ENCODE measurements at places on chromosomes 2 and 18.

DNA sequence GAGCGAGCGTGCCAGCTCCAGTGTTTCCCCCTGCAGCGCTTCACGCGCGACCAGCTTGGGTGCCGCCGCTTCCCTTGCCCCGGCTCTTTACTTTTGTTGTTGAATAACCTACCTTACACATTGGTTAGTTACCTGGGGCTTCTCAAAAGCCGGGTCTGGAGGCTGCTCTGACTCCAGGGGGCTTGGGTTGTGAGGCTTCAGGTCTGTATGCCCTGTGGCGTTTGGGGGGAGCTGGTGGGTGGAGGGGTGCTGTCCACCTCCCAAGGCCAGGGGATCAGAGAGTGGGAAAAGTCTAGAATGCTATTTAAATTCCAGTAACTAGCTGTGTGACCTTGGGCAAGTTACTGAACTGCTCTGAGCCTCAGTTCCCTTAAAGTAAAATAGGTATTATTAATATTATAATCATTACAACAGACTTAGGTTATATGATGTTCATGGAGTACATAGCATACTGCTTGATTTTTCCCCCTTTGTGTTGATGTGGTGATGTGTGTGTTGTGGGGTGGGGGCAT is 770 bp downstream of the LYPD6B start:
- no peak for DNase-seq

GRCh38 chr18:78295262-78295661 is 684.4 kb upstream of the SALL3 start:
- no peak for DNase-seq

GRCh38 chr2:61662990-61663389 is 124.8 kb upstream of the XPO1 start:
- peak; percentile 28 for DNase-seq

DNA sequence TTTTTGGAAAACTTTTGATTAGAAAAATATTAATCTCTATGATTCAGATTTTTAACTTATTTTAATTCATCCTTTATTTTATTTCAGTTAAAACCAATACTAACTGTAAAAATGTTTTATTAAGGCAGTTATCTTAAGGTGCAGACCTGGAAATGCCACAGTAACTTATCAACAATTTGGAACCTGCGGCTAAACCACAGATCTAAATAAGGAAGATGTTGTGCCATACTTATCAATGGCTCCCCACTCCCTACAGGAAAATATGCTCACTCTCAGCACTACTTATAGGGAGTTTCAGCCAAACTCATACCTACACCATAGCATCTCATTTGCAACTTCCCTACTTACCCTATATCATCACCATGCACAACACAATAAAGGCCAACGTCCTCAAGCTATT is 226.9 kb upstream of the KYNU start:
- DNase-seq = no peak

GRCh38 chr18:35171315-35171987 is 69.4 kb upstream of the ZNF397 start:
- DNase-seq = peak; percentile 4

DNA sequence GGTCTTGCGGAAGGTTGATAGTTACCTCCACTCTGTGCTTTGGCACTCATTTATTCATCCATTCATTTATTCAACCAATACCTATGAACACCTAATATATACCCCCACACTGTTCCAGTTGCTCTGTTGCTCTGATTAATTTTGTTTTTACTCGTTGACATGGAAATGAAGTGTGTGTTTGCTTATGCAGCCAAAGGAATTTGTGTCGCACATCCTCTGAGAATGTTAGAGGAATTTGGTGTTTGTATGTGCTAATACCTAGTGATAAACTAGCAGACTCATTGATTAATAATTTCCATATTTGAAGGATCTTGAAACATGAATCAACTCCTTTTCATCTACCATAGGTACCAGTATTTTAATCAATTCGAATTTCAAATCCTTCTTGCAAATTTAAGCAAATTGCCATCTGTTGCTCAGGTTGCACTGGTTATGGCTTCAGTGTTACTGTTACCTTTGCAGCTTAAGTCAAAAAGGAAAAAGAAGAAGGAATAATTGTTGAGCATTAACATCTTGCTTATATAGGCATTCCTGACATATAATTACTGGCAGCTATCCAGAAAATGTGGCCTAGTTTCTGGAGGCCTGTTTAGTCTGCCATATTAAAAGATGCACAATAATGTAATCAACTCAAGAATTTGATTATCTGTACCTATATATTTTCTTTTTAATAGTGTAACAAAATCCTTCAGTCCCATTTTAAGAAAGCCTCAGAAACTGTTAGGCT is 25.7 kb upstream of the CRIM1 start:
- peak; percentile 51 for DNase-seq

- DNase-seq = peak; percentile 44
These were observed 65.1 kb upstream of the TMEM17 start for GRCh38 chr2:62570861-62571698.

- no peak for DNase-seq
These were observed 33.2 kb downstream of the RBKS start for GRCh38 chr2:27856956-27857355.

DNA sequence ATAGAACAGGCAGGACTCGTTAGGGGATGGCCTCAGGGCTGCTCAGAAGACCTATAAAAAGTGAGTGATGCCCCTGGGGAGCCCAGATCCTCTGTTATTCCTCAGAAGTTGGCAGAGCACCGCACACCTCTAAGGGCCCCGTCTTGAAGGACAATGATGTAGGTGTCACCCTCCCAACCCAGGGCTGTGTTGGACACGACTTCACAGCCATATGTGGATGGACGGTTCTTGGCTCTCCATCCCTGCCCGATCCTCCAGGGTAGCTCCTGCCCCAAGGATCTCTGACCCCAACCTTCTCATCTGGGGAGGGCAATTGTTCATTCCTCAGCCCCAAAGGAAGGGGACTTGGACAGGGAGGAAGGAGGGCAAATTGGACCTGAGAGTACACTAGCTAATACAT is 246.1 kb downstream of the DYSF start:
- DNase-seq = no peak

GRCh38 chr2:20487392-20488174 is 40.7 kb downstream of the RHOB start:
- DNase-seq = peak; percentile 31

DNA sequence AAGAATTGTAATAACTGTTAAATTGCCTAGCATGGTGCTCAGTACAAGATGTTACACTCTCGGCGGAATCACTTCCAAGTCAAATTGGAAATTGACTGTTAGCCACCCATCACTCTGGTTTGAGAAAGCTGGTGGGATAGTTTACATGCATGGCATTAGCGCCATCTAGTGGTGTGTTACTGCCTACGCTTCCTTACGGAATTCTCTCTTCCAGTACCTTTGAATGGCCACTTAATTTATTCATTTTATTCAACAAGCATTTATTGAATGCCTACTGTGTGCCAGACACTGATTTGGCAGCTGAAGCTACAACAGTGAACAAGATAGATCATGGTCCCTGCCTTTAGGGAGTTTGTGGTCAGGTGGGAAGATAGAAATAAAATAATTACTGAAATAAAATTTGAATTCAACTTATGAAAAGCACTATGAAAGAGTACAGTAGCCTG is 171.2 kb downstream of the TMEM247 start:
- peak; percentile 90 for DNase-seq

DNA sequence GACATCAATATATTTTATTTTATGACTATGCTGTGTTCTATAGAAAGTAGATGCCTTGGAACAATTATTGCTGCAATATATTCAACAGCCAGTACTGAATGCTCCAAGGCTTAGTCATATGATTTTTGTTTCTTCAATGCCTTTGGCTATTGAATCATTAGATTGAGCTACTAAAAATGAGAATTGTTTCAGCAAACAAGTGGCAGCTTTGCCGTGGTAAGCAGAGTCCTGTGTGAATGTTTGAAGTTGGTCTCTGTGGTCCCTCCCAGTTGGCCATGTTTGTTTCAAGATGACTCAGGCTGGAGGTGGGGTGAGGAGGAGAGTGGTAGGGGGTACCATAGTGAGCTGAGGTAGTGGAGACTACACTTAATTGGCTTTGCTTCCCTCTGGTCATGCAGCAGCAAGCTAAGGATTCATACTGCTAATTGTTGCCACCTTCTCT is 198.6 kb upstream of the EPAS1 start:
- peak; percentile 84 for DNase-seq

DNA sequence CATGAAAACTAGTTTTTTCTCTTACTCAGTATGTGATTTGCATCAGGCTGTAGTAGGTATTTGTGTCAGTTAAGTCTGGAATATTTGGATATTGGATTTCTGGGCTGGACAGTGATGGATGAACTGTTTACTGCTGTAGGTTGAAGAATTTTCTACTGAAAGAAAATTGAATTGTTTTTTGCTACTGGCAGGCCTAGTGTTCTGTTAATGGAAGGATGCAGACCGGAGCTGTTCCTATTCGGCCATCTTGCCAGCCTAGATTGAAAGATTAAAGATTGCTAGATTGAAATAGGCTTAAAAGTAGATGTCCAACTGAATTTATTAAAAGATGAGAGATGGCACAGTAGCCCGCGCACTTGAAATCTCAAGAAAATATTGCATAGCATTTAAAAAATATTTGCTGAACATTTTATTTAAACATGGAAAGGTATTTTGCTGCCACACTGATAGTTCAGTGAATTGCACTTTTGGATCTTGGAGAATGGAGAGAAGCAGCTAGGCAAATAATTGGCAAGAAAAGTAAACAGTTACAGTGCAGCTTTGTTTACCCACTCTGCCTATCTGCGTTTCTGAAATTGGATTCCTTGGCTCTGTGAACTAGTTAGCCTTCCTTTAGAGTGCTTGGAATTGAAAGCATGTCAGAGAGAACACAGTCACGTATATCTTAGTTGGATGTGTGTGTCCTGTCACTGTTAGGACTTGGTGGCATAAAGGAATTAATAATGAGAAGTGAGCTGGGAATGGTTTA is 54.1 kb downstream of the EPB41L5 start:
- DNase-seq = no peak

GRCh38 chr2:166384774-166385173 is 9.0 kb upstream of the SCN9A start:
- DNase-seq = peak; percentile 44

GRCh38 chr2:215772634-215773563 is 240.5 kb downstream of the MREG start:
- DNase-seq = no peak

- peak; percentile 57 for DNase-seq
These were observed 430.4 kb downstream of the LPIN1 start for GRCh38 chr2:12176623-12177454.

DNA sequence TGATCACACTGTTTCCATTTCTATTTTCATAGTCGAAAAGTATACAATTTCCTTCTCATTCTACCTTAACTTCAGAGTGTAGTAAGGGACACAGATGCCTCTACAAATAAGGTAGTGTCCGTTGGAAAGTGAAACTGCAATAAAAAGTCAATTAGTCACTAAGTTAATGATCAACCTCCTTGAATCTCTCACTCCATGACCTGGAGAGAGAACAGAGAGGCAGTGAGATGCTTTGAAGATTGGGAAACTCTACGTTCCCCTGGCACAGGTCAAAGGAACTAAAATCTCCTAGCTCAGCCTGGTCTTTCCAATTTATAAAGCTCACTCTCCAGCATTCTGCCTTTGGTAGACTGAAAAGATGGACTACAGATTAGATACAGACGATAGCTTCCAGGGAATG is 153.8 kb upstream of the ACAA2 start:
- DNase-seq = no peak

DNA sequence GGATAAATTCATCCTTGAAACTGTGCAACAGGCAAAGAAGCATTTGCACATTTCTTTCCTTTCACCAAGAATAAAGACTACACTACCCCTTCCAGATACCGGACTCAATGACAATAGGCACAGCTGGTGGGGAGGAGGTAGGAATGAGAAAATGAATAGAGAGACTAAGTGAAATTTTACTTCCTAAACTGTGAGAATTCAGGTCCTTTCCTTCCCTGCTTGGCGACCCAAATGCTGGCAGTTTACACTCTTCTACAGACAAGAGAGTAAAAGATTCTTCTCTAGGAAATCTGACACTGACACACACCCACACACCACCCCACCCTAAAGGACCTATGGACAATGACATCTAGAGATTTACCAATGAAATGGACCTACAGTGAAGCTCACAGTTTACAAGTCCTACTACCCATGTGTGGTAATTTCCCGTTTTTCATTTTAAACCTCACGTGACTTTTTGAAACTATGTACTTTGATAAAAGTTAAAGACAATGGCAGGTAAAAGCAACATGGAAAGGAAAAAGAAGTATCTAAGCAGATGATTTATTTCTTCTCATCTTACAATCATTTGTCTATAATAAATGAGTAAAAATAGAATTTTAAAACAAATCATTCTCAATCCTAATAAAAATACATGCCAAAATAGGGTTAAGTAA is 27.9 kb downstream of the REV1 start:
- no peak for DNase-seq

DNA sequence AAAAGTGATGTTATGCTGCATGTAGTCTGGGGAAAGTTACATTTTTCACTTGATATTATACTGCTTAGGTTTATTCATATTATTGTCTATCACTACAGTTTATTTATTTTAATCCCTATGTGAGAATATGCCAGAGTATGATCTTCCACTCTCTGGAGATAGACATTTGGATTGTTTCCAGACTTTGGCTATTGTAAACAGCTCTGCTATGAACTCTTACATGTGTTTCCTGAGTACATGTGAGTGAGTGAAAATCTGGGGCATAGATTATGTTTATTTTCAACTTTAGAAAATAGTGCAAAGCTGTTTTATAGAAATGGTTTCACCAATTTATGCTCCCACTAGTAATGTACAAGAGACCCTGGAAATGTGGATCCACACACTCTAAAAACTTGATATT is 49.0 kb upstream of the EPAS1 start:
- no peak for DNase-seq

- peak; percentile 96 for DNase-seq
These were observed 111.0 kb downstream of the B3GNT2 start for GRCh38 chr2:62306751-62307468.

GRCh38 chr2:145374165-145374564 is 854.2 kb upstream of the ZEB2 start:
- DNase-seq = no peak

DNA sequence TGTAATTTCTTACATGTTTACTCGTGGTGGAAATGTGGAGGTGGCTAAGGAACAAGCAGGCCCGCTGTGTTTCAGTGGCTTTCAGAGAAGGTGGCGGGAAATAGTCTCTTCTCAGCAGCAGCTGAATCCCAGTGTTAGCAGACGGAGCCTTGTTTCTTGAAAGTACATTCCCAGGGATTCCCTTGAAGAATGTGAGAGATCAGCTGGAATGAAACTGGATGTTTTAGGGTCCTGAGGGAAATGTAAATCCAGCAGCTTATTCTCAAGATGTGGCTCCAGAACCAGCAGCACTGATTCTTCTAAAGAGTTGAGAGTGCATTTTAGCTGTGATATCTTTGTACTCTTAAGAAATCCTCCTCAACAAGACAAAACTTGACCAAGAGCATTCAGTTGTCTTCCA is 59.1 kb downstream of the CDC42EP3 start:
- no peak for DNase-seq

GRCh38 chr18:58998401-58999203 is 133.9 kb downstream of the ZNF532 start:
- peak; percentile 69 for DNase-seq

- DNase-seq = no peak
These were observed 6.1 kb upstream of the INO80B start for GRCh38 chr2:74448771-74449170.

Measured in epithelial cell of esophagus (primary cell).